ENCODE measurements at places on chromosomes 2 and 18. TPM values are rescaled to one million over a fixed set of nuclear protein-coding genes. Genes with fewer than 3 reads are reported as not detected.

DNA sequence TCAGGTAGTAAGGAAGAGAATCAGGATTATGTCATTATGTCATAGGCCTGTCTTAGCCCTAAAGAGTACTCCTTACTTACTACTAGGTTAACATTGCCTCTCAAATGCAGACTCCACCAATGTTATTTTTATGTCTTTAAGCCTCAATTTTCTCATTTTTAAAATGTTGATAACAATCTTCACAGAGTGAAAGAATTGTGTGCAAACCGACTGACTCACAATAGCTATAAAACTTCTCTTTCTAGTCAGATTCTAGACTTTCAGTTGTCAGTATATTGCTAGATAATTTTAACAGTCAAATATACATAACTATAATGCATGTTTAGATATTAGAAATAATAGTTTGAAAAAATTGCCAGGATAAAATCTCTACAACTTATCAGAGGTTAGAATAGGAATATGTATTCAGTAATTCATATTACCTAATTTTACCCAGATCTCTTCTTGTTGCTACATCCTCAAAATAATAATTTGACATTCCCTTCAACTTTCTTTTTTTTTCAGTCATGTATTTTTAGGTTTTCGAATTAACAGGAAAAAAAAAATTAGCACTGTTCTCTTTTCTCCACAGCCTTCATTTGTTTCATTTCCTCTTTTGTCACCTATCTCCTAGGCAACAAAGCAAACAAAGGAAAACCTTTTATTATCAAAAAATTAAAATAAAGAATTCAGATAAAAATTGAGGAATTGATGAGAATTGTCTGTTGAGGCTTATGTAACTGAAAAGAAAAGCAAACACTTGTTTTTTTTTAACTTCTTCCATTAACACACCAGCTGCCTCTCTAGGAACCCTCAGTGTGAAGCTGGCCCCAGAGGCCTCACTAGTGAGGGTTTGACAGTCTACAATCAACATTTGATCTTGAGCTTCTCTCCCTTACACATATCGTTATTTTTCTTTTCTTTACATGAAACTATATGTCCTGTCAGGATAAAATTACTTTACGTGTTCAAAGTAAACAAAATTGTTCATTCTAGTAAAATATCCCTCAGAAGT lies 279.0 kb downstream of the CALCRL start:
- H3K36me3 ChIP-seq: no peaks in the 10 kb centered on the region
- no peak overlapping the region for H3K27ac ChIP-seq
- no peak overlapping the region for H3K4me3 ChIP-seq
- no peaks in the 10 kb centered on the region for H3K4me1 ChIP-seq
- no peak for DNase-seq

DNA sequence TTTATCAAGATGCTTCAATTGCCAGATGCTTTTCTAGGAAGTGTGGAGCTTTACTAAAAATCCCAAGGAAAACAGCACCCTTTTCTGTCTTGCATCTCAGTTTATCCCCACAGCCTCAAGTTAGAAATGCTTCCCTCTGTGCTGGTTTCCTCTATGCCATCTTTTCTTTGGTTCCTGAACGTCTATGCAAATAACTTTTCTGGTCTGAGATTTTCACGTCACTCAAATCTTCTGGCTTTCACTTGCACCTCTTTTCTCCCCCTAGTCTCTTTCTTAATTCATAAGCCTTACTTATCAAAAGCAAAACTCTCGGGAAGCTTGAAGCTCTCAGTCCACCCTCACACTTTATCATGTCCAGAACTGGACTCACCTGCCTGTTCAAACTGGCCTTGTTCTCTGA lies 33.9 kb downstream of the ARHGAP25 start:
- H3K27me3 ChIP-seq: no peaks in the 10 kb centered on the region
- H3K27ac ChIP-seq: no peak overlapping the region
- DNase-seq: no peak
- peaks cover 9% of the 10 kb centered on the region for H3K4me1 ChIP-seq
- no peak overlapping the region for H3K4me3 ChIP-seq

The REG1B gene
- not detected for total RNA-seq

The HNMT gene
- total RNA-seq: 8.4 TPM

The MYCN gene
- 50.3 TPM for total RNA-seq

All from endodermal cell (in vitro differentiated cells).